ENCODE measurements at places on chromosomes 6 and 20.
A peak's percentile ranks its signal among the peaks of the same experiment; 100 is the strongest.

DNA sequence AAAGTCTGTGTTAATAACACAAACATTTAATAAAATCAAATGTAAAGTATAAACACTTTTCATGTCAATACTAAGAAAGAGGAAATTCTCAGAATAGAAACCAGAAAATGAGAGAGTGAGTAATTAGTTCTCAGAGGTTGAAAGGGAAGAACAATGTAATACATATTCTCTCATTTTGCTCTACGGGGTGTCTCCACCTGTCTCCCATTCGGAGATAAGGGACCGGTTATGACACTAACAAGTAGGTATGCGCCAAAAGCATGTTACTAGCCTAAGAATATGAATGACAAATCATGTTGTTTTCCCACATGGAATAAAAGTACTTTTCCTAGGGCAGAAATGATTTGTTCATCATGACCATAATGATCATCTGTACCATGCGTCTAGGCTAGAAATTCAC lies 35.6 kb upstream of the PRELID3B start:
- DNase-seq = no peak

DNA sequence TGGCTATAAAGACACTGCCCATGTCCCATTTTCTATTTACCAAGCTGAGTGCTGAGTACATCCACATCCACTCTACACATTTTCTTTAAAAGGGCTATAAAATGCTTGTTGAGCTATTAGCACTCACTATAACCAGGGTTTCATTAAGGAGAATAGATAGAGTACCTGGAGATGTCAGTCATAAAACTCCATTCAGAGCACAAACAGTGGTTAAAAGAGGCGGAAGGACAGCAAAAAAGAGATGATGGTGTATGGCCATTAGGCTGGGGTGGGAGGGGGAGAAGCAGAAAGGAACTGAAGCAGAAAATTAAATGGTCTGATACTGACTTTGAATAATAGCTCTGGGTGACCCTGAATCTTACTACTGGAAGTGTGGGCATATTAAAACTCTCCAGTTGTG lies 609.9 kb upstream of the MAP3K7 start:
- no peak for DNase-seq

DNA sequence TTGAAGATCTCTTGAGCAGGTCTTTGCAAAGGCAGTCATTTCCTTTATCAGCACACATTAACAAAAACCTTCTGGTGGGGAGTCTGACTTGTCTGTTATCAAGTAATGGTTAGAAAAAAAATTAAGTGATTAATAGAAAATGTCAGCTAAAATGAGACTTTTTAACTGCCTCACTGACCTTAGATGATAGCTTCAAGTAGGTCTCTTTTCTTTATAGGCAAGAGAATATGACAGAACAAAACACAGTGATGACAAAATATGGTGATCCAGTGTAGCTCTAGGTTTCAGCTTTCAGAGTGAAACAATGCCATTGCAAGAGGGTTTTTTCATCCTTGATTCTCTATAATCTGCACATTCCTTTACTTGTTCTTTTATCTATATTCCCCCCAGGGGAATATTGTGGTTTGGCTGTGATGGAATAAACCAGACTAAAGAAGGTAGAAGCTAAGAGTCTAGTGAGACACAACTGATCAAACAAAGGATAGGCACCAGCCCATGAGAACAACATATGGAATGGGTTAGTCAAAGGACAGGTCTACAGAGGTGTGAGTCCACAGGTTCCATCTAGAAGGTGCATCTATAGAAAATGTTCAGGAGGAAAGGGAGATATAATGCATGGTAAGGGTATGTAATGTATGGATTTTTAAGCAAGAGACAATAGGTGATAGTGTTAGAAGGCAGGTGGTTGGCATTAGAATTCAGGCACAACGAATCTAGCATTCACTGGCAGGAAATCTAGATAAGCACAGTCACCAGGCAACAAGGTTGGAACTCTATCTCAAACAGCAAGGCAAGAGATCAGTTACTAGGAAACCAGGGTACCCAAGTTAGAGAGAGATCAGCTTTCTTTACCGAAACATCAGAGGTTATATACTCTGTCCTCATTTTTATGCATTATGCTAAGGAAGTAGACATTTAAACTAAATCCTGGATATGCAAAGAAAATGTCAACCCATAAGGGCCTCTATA lies 228.9 kb upstream of the SMLR1 start:
- DNase-seq = no peak

- no peak for DNase-seq
Observed at GRCh38 chr20:62390317-62391164, 3.6 kb downstream of the RPS21 start.

GRCh38 chr6:45830441-45831139 lies 185.1 kb downstream of the CLIC5 start:
- DNase-seq = peak; percentile 72

DNA sequence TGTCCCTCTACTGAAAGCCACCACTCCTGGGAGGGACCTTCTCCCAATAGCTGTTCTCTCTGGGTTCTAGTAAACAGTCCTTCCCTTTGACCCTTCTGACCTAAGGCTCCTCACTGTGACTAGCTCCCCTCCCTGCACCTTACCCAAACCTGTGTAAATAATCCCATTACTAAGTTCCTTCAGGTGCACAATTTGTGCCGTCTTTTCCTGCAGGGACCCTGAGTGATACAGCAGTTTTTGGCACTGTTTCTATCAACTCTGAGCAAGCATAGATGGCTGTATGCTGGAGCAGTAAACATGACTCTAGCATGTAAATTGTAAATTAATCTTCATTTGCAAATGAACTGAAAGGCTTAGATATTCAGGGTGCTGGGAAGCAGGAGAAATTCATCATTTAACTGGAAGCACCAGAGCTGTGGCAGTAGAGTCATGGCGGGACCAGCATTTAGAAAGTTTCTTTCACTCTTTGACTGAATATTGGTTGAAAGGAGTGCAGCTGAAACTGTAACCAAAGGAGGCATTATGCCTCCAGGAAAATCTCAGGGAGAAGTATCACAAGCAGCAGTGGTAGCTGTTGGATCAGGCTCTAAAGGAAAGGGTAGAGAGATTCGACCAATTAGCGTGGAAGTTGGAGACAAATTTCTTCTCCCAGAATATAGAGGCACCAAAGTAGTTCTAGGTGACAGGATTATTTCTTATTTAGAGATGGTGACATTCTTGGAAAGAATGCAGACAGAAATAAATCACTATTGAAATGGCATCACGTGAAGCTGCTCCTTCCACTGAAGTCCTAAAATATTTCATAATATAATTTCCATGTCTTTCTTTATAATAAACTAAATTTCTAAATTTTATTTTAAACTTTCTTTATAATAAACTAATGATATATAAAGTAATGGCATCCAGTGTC lies 117.8 kb downstream of the TCP11 start:
- DNase-seq = no peak

DNA sequence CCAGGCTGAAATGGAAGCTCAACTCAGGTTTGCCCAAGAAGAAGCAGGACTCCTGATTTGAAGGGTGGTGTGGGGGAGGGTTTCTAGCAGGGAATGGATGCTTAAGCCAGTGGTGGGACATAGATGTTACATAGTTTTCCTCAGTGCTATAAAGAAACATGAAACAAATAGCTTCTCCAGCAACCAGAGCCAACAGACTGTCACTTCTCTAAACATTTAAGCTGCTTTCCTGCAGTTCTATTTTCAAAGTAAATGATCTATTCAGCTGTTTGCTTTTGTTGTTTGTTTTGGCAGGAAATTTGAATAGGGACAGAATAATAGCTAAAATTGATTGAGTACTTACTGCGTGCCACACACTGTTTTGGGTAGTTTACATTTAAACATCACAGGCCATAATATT lies 169.0 kb downstream of the UST start:
- no peak for DNase-seq

DNA sequence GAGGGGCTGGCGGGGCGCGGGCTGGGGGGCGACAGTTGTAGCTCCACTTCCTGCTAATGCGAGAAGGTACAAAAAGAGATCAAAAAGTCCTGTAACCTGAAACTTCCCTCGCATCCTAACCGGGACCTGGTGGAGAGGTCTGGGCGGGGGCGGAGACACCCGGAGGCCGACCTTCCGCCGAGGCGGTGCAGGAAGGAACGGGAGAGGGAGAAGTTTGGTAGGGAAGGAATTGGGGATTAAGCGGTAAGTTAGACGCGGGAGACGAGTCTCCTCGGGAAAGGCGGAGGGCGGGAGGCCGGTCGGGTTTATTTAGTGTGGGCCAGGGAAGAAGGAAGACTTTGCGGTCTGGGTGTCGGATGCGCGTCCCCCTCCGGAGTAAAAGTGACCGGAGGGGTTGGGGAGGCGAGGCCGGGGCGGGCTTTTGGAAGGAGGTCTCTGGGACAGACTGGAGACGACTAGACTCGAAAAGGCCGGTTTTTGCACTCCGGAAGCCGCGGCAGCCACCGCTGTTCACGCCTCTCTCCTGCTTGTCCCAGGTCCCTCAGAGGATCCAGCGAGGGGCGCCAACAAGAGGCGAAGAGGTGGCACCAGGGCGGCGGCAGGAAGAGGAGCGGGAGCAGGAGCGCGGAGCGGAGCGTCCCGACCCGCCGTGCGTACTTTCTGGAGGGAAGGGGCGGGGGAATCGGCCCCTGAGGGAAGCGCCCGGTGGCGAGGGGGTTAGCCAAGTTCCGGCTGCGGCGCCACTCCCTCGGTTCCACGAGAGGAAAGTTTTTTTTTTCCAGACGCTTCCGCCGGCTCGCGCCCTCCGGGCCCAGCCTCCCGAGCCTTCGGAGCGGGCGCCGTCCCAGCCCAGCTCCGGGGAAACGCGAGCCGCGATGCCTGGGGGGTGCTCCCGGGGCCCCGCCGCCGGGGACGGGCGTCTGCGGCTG lies 734 bp downstream of the TPBG start:
- peak; percentile 33 for DNase-seq

DNA sequence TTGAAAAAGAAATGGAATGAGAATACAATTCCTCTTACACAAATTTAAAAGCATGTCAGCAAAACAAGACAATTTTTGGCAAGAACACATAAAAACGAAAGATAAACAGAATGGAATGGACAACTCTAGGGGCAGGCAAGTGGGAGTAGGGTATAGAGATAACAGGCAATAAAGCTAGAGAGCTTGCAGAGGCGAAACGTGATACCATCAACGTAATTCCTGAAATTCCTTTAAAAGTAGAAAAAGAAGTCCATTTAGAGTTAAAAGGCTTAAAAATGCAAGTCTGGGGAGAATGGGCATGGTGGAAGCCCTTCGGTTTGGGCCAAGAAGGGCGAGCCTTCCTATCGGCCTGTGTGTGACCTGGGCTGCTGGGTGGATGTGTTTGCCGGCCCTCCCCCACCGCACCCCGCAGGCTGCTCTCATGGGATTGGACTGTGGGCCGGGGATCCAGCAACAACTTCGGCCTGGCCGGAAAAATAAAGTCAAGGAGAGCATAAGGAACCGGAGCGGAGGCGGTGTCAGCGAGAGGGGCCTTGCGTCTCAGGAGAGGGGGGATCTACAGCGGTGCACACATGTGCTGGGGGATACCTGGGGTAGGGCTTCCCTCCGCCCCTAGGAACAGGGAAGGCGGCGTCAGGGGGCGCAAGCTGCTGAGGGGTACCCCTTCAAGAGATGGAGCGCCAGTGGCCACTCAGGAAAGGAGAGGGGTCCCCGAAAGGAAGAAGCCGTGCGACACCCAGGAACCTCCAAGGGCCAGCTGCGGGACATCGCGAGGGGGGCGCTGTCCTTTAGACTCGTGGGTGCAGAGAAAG lies 4.1 kb downstream of the TMEM239 start:
- no peak for DNase-seq

GRCh38 chr6:42973926-42974325 lies 5.1 kb downstream of the PEX6 start:
- no peak for DNase-seq

DNA sequence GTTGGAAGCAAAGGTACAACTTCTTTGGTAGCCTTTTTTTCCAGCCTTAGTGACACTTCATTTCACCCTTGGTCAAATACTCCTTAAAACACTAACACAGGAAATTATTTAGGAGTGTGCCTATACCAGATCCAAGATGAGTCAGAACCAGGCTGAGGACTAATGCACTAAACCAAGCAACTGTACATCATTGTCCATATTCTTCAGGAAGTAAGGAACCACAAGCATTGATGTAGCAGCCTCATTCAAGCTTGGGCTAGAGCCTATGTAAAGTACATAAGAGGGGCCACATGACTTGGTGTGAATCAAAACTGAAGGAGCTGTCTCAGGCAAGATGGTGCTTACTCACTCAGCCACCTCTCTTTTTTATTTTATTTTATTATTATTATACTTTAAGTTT lies 20.7 kb upstream of the ADGB start:
- no peak for DNase-seq

DNA sequence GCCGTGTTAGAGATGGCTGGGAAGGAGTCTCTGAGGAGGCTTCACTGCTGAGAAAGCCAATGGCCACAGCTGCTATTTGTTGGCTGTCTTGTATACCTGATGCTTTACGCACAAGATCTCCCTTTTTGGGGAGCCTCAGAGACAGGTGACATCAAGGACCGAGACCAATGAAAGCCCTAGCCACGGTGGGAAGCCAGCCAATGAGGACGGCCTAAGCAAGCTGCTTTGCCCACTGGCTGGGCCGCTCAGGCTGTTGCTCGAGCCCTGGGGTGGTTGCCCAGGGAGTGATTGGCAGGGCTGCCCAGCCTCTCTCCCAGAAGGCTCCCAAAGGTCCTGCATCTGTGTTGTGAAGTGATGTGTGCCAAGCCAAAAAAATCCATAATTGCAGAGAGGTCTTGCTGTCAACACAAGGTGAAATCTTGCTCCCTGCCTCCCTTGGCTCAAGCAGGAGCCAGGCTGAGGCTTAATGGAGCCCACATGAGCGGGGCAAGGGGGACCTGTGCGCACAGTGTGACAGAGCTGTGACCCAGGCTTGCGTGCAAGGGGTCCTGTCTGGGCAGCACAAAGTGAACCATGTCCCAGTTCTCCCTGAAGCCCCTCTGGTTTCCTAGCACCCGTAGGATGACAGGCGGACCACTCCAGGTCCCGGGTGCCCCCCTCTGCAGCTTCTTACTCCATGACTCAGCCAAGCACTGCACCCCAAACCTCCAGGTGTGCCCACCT lies 4.3 kb downstream of the MMP24OS start:
- DNase-seq = no peak

- no peak for DNase-seq
Observed at GRCh38 chr6:148274809-148275208, 67.8 kb upstream of the SASH1 start.

GRCh38 chr6:118188561-118188960 lies 281.5 kb downstream of the SLC35F1 start:
- no peak for DNase-seq

DNA sequence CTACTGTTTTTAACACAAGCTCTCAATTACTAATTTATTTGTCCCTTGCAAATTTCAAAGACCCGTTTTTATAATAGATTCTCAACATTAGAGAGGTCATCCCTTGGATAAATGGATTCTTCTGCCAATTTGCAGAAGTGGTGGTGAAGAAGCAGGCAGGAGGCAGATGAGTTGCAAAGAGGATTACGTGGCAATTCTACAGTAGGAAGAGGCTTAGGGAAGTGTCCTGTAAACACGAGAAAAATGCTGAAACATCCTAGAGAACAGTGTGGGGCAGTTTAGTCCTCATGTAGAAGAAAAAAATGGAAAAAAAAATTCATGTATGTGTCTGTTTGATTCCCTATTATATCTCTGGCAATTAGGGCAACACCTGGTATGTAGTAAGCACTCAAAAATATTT lies 87.6 kb downstream of the BMP2 start:
- DNase-seq = no peak

Data from GM13977 (cell line).